ENCODE measurements at places on chromosomes 1 and 21. TPM values are rescaled to one million over a fixed set of nuclear protein-coding genes. Genes with fewer than 3 reads are reported as not detected.

- H3K27ac ChIP-seq: no peak overlapping the region
- DNase-seq: no peak
- no peaks in the 10 kb centered on the region for H3K27me3 ChIP-seq
- H3K4me1 ChIP-seq: no peaks in the 10 kb centered on the region
Observed at GRCh38 chr1:247212012-247212411, 40.2 kb upstream of the ZNF124 start.

DNA sequence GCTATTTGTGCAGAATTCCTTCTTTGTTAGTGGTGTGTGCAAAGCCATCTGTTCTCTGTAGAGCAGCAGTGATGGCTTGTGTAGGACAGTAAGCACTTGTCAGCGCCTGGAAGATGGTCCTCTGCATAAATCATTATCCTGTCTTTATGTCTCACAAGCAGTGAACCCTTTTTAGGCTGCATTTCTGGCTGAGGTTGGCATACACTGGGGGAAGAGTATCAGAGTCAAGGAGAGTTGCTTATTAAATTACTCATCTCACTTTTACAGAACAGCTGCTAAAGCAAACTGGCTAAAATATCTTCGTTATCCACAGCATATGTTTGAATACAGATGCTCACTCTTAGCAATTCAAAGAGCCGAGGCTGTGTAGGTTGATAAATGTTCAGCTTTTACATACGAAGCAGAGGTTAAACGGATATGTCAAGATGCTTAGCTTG, 54.6 kb upstream of the NCAM2 start:
- H3K4me1 ChIP-seq: no peaks in the 10 kb centered on the region
- no peaks in the 10 kb centered on the region for H3K36me3 ChIP-seq
- no peaks in the 10 kb centered on the region for H3K27me3 ChIP-seq
- H3K4me3 ChIP-seq: no peak overlapping the region

- no peak for DNase-seq
- H3K27me3 ChIP-seq: no peaks in the 10 kb centered on the region
- H3K4me3 ChIP-seq: no peak overlapping the region
- no peak overlapping the region for H3K27ac ChIP-seq
- no peaks in the 10 kb centered on the region for H3K36me3 ChIP-seq
Observed at GRCh38 chr1:162302306-162303003, 74.2 kb downstream of the SPATA46 start.

DNA sequence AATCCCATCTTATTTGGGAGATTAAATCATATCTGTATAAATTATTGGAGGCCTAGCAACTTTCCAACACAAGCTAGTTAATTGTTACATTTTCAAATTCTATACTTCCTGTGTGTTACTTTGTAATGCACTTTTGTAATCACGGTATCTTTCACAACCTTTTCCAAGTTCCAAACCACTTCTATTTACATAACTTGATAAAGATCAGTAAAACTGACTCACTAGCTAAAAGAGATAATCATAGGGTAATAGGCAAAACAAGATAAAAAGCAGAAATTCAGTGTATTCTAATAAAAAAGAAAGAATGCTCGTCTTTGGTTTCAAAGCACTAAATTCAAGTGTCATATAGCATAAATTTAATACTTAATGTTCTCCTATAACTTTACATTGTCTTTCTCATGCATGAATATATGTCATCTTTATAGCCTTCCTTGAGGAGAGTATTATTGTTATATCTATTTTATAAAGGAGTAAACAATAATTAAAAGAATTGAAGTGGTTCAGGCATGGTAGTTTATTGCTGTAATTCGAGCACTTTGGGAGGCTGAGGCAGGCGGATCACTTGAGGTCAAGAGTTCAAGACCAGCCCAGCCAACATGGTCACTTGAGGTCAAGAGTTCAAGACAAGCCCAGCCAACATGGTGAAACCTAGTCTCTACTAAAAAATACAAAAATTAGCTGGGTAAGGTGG, 66.4 kb downstream of the RGS13 start:
- H3K36me3 ChIP-seq: no peaks in the 10 kb centered on the region
- no peak for DNase-seq
- no peaks in the 10 kb centered on the region for H3K27me3 ChIP-seq
- peaks cover 2% of the 10 kb centered on the region for H3K4me1 ChIP-seq

DNA sequence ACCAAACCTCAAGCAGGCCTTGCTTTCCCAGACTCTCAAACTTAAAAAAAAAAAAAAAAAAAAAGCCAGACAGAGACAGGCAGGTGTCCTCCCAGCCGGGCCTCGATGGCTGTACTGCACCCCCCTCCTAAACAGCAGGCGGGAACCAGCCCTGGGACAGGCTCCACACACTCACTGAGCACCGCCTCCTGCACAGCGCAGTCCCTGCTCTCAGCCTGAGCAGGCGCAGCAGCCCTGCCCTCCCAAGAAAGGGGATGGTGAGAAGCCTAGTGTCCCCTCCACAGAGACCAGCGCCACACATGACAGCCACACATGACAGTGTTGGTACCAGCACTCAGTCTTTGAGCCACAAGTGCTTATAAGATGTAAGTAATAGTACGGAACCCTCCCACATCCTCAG, 11.9 kb downstream of the MX2 start:
- H3K27me3 ChIP-seq: no peaks in the 10 kb centered on the region
- H3K27ac ChIP-seq: no peak overlapping the region
- no peaks in the 10 kb centered on the region for H3K36me3 ChIP-seq
- no peak for DNase-seq
- no peak overlapping the region for H3K4me3 ChIP-seq

- no peaks in the 10 kb centered on the region for H3K27me3 ChIP-seq
- no peak for DNase-seq
- no peak overlapping the region for H3K27ac ChIP-seq
- no peak overlapping the region for H3K4me3 ChIP-seq
- no peaks in the 10 kb centered on the region for H3K4me1 ChIP-seq
Observed at GRCh38 chr1:246613096-246613758, 47.0 kb downstream of the CNST start.

DNA sequence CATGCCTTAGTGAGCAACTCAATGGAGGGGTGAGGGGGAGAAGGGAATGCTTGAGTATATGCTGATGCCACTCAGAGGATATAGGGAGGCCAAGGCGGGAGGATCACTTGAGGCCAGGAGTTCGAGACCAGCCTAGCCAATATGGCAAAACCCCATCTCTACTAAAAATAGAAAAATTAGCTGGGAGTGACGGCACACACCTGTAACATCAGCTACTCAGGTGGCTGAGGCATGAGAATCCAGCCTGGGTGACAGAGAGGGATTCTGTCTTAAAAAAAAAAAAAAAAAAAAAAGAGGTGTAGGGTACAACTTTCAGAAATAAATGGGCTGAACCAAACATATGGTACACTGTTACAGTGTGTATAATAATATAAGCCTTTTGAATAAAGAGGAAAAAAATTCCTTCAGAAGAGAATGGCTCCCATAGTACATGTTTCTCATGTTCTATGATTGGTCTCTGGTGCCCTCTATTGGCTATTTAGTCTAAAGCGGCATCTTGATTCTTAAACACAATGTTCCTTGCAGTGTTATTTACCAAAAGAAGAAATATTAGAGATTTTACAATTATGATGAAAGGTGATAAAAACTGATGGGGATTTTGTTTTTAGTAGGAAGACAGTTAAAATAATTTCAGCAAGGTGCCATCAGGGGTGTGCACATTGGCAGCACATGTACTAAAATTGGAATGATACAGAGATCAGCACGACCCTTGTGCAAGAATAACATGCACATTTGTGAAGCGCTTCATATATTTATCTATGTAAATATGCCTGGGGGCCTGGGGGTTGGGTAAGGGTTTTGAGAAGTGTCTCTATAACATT, 109.8 kb downstream of the PATJ start:
- H3K27me3 ChIP-seq: no peaks in the 10 kb centered on the region
- DNase-seq: no peak
- H3K4me1 ChIP-seq: no peaks in the 10 kb centered on the region
- no peak overlapping the region for H3K4me3 ChIP-seq

- H3K27ac ChIP-seq: no peak overlapping the region
- no peak overlapping the region for H3K4me3 ChIP-seq
- H3K36me3 ChIP-seq: peaks cover 42% of the 10 kb centered on the region
- DNase-seq: no peak
Observed at GRCh38 chr1:94535879-94536278, 5.7 kb downstream of the F3 start.

DNA sequence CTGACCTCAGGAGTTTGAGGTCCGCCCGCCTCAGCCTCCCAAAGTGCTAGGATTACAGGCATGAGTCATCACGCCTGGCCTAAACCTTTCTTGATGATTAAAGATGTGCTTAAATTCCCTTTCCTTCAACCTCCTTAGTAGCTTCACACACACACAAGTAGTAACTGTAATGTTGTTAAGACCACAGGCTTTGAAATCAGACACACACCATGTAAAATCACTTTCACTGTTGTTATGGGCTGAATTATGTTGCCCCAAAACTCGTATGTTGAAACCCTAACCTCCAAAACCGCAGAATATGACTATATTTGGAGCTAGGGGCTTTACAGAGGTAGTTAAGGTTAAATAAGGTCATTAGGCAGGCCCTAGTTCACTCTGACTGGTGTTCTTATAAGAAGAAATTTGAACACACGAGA, 180.2 kb downstream of the NR5A2 start:
- no peak overlapping the region for H3K27ac ChIP-seq
- H3K4me1 ChIP-seq: no peaks in the 10 kb centered on the region
- H3K27me3 ChIP-seq: no peaks in the 10 kb centered on the region
- DNase-seq: no peak
- no peak overlapping the region for H3K4me3 ChIP-seq
- no peaks in the 10 kb centered on the region for H3K36me3 ChIP-seq

- H3K27ac ChIP-seq: no peak overlapping the region
- H3K4me3 ChIP-seq: no peak overlapping the region
- DNase-seq: no peak
Observed at GRCh38 chr1:153818876-153819275, 43.7 kb downstream of the SLC27A3 start.

DNA sequence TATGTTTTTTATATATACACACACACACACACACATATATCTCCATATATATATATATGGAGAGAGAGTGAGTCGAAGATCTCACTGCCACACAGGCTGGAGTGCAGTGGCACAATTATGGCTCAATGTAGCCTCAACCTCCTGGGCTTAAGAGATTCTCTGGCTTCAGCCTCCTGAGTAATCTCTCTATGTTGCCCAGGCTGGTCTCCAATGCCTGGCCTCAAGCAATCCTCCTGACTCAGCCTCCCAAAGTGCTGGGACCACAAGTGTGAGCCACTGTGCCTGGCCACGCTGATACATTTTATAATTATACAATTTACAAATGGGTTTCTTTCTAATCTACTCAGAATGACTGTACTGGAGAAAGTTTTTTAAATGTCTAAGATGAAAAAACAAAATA, 664.2 kb downstream of the PTPRC start:
- DNase-seq: no peak
- H3K4me3 ChIP-seq: no peak overlapping the region
- H3K27me3 ChIP-seq: no peaks in the 10 kb centered on the region
- H3K27ac ChIP-seq: no peak overlapping the region
- no peaks in the 10 kb centered on the region for H3K36me3 ChIP-seq
- H3K4me1 ChIP-seq: no peaks in the 10 kb centered on the region

- H3K4me1 ChIP-seq: peaks cover 70% of the 10 kb centered on the region
- no peaks in the 10 kb centered on the region for H3K27me3 ChIP-seq
- H3K4me3 ChIP-seq: no peak overlapping the region
- H3K36me3 ChIP-seq: no peaks in the 10 kb centered on the region
Observed at GRCh38 chr1:2241820-2242219, 13.7 kb downstream of the SKI start.

GRCh38 chr1:171998711-171999110, 157.4 kb downstream of the DNM3 start:
- no peak for DNase-seq
- no peak overlapping the region for H3K27ac ChIP-seq
- H3K36me3 ChIP-seq: no peaks in the 10 kb centered on the region
- H3K27me3 ChIP-seq: peaks cover 3% of the 10 kb centered on the region
- no peak overlapping the region for H3K4me3 ChIP-seq
- no peaks in the 10 kb centered on the region for H3K4me1 ChIP-seq

DNA sequence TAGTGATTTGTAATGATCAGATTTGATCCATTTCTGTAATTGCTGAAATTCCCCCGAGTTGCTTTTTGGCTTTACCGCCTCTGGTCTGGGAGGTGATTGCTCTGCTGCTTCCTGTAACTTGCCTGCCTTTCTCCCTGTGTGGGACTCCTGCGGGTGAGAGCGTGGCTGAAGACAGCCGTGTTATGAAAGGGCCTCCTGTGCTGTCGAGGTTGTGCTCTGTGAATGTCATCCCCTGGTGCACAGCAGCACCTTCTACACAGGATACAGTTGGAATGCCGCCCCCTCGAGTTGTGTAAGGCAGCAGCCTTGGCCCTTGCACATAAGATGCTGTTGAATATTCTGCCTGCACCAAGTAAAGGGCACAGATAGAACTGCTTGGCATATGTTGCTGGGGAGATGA, 5.9 kb downstream of the SOD1 start:
- H3K4me1 ChIP-seq: peaks cover 36% of the 10 kb centered on the region
- H3K36me3 ChIP-seq: peaks cover 53% of the 10 kb centered on the region
- DNase-seq: no peak
- no peak overlapping the region for H3K4me3 ChIP-seq

DNA sequence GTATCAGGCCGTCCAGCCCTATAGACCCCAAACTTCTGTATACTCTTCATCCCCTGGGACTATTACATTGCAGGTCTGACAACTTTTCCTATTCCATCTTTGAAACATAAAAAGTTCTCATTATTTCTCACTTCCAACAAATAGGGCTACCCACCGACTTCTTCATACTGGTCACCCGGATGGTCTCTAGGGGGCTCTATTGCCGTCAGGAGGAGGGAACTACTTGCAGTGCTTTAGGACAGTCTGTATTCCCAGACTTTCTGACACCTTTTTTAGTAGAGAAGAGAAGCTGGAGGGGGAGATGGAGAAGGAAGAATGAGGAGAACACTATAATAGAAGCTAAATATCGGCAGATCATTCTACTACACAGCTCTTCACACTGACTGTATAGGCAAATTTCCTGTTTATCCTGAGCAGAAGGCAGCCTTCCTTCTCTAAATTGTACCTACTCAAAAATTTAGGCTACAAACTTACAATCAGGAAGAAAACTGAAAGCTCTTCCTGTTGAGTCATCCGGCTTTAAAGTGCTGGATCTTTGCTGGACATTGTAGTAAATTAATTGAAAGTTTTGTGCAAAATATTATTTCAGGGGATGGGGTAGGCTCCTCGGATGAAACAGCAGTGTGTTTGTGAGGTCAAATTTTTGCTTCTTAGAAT, 54.6 kb downstream of the CDC7 start:
- H3K27ac ChIP-seq: peak overlapping the region; percentile 77
- H3K36me3 ChIP-seq: no peaks in the 10 kb centered on the region
- no peaks in the 10 kb centered on the region for H3K27me3 ChIP-seq
- H3K4me1 ChIP-seq: peaks cover 5% of the 10 kb centered on the region

DNA sequence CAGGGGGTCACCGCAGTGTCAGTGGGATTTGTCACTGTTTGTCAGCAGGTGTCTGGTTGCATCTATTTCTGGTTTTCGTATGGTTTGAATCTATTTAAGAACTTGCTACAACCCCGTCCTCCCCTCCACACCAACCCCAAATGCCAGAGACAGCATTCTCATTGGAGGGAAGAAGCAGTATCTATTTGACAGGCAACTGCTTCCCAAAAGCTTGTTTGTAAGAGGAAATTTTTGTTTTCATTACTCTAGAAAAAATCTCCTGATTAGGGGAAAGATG, 54.4 kb downstream of the NR5A2 start:
- no peak for DNase-seq
- no peaks in the 10 kb centered on the region for H3K4me1 ChIP-seq
- H3K27me3 ChIP-seq: no peaks in the 10 kb centered on the region
- H3K36me3 ChIP-seq: no peaks in the 10 kb centered on the region

Gene KCNT2
- 3.3 TPM for total RNA-seq

Gene AMY1B
- total RNA-seq: not detected

Gene RBM11
- not detected for total RNA-seq

Gene SRGAP2
- total RNA-seq: 24.9 TPM

Gene MROH7
- 64.2 TPM for total RNA-seq

Gene SPATA1
- 1.9 TPM for total RNA-seq

Gene RGS7
- total RNA-seq: 1.9 TPM

Gene OR2T2
- not detected for total RNA-seq

Gene CELA2A
- not detected for total RNA-seq

Measured in Peyer's patch (tissue), 4 donors.